ENCODE measurements at places on chromosomes 1 and 21. TPM values are rescaled to one million over a fixed set of nuclear protein-coding genes. Genes with fewer than 3 reads are reported as not detected.

GRCh38 chr1:85243372-85243771 is 16.1 kb downstream of the C1orf52 start:
- no peak overlapping the region for H3K4me3 ChIP-seq
- DNase-seq = no peak
- peaks cover 38% of the 10 kb centered on the region for H3K4me1 ChIP-seq
- H3K27me3 ChIP-seq = no peaks in the 10 kb centered on the region
- no peaks in the 10 kb centered on the region for H3K36me3 ChIP-seq

DNA sequence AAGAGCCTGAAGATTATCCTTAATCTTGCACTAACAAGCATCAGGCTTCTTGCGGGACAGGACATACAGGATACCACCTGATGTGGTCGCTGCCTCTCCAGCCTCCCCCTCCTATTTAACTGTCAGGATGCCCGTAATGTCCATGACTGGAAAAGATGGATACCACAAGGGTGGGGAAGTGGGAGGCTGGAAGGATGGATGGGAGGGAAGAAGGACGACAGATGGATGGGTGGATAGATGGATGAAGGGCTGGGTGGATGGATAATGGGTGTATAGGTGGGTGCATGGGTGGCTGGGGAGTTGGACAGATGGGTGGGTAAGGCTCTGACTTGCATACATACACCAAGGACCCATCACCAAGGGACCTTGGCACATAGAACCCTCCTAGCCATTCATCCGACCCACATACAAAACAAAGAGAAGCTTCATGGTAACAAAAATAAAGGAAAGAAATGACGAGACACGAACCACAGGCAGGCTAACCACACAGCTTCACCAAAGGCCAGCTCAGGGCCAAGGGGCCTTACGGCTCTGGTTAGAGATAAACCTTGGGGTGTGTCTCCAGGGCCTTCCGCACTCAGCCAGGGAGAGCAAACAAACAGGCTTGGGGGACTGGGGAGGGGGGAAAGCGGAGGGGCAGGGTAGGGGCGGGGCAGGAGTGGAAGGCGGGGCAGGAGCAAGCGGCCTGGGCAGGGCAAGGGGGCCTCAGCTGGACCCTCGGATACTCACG is 50.5 kb downstream of the HSPG2 start:
- no peaks in the 10 kb centered on the region for H3K4me1 ChIP-seq
- H3K4me3 ChIP-seq = no peak overlapping the region
- no peaks in the 10 kb centered on the region for H3K27me3 ChIP-seq
- no peak for DNase-seq

- H3K4me1 ChIP-seq = no peaks in the 10 kb centered on the region
- no peak for DNase-seq
- no peaks in the 10 kb centered on the region for H3K36me3 ChIP-seq
- no peak overlapping the region for H3K4me3 ChIP-seq
- H3K27ac ChIP-seq = no peak overlapping the region
Measured at GRCh38 chr1:208007938-208008342, 97.0 kb upstream of the CD34 start.

GRCh38 chr1:28200234-28200873 is 23.9 kb upstream of the PTAFR start:
- H3K27ac ChIP-seq = no peak overlapping the region
- no peaks in the 10 kb centered on the region for H3K27me3 ChIP-seq
- no peak overlapping the region for H3K4me3 ChIP-seq
- no peaks in the 10 kb centered on the region for H3K4me1 ChIP-seq
- no peaks in the 10 kb centered on the region for H3K36me3 ChIP-seq

DNA sequence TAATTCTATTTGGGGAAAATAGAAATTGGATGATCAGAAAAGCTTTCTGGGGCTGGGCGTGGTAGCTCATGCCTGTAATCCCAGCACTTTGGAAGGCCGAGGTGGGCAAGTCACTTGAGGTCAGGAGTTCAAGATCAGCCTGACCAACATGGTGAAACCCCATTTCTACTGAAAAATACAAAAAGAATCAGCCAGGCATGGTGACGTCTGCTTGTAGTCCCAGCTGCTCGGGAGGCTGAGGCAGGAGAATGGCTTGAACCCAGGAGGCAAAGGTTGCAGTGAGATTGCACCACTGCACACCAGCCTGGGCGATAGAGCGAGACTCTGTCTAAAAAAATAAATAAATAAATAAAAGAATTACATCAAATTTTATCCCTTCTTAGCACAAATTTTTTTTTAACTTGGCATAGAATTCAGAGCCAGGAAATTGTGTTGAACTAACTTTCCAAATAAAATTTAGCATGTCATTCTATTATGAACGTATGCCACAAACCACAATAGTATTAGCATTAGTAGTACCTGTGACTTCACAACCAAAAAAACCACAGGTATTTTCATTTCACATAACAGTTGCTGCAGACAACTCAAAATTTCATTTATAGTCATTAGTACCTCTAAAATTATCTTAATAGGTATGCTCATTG is 4.5 kb upstream of the ANKRD13C start:
- no peak for DNase-seq
- H3K4me3 ChIP-seq = no peak overlapping the region
- H3K27me3 ChIP-seq = no peaks in the 10 kb centered on the region
- H3K36me3 ChIP-seq = no peaks in the 10 kb centered on the region
- peaks cover 5% of the 10 kb centered on the region for H3K4me1 ChIP-seq
- no peak overlapping the region for H3K27ac ChIP-seq

- no peaks in the 10 kb centered on the region for H3K27me3 ChIP-seq
- no peak overlapping the region for H3K27ac ChIP-seq
- no peak overlapping the region for H3K4me3 ChIP-seq
- H3K4me1 ChIP-seq = no peaks in the 10 kb centered on the region
Measured at GRCh38 chr1:56135864-56136147, 443.6 kb downstream of the PLPP3 start.

GRCh38 chr1:22252251-22252650 is 109.4 kb upstream of the WNT4 start:
- DNase-seq = no peak
- no peaks in the 10 kb centered on the region for H3K27me3 ChIP-seq
- peaks cover 13% of the 10 kb centered on the region for H3K4me1 ChIP-seq
- no peaks in the 10 kb centered on the region for H3K36me3 ChIP-seq
- no peak overlapping the region for H3K4me3 ChIP-seq

GRCh38 chr1:241810769-241811405 is 37.1 kb upstream of the EXO1 start:
- H3K4me3 ChIP-seq = no peak overlapping the region
- H3K27ac ChIP-seq = no peak overlapping the region
- H3K36me3 ChIP-seq = no peaks in the 10 kb centered on the region
- H3K4me1 ChIP-seq = no peaks in the 10 kb centered on the region
- no peak for DNase-seq

DNA sequence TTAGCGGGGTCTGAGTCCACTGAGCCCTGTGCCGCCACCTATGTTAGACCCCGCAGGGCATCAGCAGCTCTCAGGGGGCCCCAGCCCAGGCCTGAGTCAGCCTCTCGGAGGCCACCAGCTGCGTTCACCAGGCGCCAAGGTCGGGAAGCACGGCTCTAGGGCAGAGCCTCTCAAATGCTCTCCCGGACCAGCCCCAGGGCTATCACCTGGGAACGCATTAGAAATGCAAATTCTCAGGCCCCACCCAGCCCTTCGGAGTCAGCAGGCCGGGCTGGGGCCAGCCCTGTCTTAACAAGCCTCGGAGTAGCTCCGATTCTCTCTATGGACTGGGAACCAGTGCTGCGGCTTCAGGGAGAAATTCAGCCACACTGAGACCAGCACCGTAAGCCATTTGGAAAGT is 37.2 kb upstream of the TSPEAR start:
- no peak for DNase-seq
- no peak overlapping the region for H3K27ac ChIP-seq
- no peaks in the 10 kb centered on the region for H3K4me1 ChIP-seq
- no peaks in the 10 kb centered on the region for H3K36me3 ChIP-seq
- H3K4me3 ChIP-seq = no peak overlapping the region

DNA sequence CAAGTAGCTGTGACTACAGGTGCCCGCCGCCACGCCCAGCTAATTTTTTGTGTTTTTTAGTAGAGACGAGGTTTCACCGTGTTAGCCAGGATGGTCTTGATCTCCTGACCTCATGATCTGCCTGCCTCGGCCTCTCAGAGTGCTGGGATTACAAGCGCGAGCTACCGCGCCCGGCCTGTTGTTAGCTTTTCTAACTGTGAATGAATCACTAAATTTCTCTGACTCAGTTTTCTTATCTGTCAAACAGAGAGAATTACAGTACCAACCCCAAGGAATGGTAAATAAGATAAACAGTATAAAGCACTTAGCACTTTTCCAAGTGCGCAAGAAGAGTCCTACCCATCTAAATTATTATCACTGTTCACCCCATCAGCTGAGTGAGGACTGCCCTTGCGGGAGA is 193.6 kb downstream of the VAV3 start:
- no peak overlapping the region for H3K4me3 ChIP-seq
- H3K27me3 ChIP-seq = no peaks in the 10 kb centered on the region
- no peak for DNase-seq
- H3K36me3 ChIP-seq = no peaks in the 10 kb centered on the region
- no peaks in the 10 kb centered on the region for H3K4me1 ChIP-seq
- H3K27ac ChIP-seq = no peak overlapping the region

LORICRIN gene
- not detected for total RNA-seq

RGS8 gene
- not detected for total RNA-seq

GABRD gene
- 0.34 TPM for total RNA-seq

All from Caco-2 (cell line).